EH (cell line): ENCODE measurements at places on chromosomes 4 and X.

GRCh38 chr4:169410839-169411770, 140.3 kb upstream of the SH3RF1 start:
- peak; percentile 93 for DNase-seq

- no peak for DNase-seq
Observed at GRCh38 chr4:140642674-140643437, 74.1 kb upstream of the UCP1 start.

DNA sequence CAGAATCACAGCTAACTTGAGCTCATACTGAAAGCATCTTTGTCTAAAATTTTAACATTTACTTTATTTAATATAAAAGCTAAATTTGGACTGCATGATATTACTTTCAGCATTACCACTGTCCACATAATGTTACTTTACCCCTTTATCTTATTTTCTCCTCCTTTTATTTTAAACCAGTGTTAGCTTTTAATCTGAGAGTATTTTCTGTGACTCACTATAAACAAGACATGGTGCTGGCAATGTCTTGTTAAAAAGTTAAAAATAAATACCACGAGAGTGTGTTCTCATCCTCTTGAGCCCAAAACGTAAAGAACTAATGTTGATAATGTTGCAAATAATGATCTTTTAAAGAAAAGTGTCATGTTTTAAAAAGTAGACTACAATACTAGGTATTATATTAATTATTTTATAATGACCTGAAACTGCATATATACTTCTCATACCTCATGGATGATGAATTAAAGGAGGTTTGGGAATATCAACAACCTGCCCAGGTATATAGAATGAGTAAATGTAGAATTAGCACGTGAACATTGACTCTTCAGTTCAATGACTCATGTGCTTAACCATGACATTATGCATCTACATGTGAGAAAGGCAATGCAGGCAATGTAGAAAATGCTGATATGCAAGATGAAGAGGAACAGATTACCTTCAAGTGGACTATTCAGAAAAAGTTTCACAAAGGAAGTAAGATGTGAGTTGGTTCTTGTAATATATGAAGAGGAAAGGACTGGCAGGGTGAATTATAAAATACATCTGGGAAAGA, 454.1 kb upstream of the ADGRL3 start:
- DNase-seq, result no peak

- no peak for DNase-seq
Observed at GRCh38 chr4:145453163-145453520, 28.5 kb upstream of the SMAD1 start.

GRCh38 chrX:1451251-1451660, 1.5 kb downstream of the ASMTL start:
- DNase-seq, result no peak

DNA sequence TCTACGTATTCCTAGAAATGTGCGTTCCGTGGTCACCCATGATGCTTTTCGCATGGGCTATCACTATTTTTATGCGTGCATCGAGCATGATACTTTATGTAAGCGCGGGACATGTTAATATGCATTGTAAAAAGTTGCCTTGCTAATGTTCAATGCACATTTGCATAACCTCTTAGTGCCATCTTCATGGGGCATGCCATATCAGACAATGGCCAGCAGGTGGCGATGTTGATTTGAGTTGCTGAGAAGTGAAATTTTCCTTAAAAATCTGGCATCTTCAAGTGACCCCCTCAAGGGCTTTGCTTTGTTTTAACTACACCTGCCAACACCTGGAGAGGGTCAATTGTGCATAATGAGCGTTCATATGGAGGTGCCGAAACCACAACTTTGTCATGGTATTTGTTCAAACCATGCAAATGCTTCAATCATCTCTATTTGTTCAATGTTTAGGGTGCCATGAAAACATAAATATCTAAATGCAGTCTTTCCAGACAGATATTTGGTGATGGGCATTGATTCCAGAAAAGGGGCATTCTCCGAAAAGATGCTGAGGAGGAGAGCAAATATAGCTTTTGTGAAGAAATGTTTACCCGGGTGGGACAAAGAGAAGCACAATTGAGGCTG, 833.9 kb upstream of the PRKX start:
- DNase-seq, result peak; percentile 24

DNA sequence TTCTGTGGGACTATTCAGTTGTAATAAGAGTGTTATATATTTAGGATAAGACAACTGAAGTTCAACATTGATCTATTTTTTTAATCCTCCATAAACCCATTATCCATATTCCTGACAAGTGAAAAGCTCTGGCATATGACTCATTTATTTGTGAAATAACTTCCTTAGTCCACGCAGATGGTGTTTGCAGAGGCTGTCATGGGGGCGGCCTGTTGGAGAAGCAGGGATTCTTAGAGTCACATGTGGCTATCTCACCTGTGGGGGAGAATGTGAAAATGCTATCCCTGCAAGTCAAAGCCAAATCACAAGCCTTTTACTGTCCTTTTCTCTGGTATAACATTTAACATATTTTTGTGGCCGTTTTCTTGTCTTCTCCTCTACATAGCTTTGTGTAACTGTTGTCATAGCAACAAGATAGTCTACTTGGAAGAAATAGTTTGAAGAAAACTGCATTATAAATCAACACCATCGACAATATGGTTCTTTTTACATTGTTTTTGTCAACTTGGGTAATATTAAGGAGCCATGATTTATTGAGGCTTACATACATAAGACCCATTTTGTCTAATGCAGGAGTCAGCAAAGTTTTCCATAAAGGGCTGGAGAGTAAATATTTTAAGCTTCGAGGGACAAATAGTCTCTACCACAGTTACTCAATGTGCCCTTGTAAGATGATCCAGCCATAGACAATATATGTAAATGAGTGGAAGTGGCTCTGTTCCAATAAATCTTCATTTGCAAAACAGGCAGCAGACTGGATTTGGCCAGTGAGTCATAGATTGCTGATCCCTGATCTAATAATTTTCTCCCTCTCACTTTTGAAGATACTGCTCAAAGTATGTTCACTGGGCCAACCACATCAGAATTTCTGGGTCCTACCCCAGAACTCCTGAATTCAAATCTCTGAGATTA, 395.0 kb downstream of the DTHD1 start:
- DNase-seq, result no peak

GRCh38 chr4:27005905-27006590, 145.4 kb downstream of the STIM2 start:
- no peak for DNase-seq

DNA sequence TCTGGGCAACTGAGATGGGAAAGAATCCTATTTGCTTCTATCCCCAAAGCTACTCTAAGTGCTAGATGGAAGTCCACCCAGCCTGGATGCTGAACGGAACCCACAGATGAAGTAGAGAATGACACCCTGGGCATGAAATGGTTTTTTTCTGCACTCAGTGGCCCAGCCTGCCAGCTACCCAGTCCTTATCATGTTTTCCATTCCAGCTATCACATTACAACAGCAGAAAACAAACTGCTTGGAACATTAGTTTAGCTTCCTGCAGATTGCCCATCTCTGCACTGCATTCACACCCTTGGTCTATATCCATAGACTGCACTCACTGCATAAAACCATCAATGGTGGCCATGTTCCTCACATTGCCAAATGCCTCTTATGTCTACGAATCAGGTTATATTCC, 79.1 kb downstream of the NYX start:
- DNase-seq, result no peak

GRCh38 chr4:176189891-176190795, 5.2 kb downstream of the SPATA4 start:
- DNase-seq, result peak; percentile 60

DNA sequence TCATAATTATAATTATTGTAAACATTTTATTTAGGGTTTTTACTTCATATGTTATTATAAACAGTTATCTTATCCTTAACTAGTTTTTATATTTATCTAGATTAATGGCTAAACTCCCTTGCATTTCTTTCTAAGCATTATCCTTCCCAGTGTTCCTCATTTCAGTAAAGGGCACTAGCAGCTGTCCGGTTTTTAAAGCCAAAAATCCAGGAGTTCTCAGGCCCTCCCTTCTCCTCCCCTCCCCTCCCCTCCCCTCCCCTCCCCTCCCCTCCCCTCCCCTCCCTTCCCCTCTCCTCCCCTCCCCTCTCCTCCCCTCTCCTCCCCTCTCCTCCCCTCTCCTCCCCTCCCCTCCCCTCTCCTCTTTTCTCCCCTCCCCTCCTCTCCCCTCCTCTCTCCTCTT, 58.9 kb downstream of the FBXO8 start:
- no peak for DNase-seq

DNA sequence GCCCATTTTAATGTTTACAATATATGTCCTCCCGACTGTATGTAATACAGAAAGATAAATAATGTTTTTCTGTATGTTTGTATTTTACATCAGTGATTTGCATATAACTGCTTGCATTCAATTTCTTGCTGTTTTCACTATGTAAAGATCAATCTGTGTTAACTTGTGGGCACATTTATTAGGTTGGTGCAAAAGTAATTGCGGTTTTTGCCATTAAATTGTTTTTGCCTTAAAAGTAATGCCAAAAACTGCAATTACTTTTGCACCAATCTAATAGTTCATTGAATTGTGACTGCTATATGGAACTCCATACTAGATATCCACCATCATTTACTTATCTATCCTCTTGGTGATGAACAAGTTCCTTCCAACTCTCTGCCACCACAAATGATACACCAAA, 73.9 kb upstream of the SRD5A3 start:
- no peak for DNase-seq

- peak; percentile 89 for DNase-seq
Observed at GRCh38 chr4:89469930-89470375, 162.4 kb upstream of the GPRIN3 start.

DNA sequence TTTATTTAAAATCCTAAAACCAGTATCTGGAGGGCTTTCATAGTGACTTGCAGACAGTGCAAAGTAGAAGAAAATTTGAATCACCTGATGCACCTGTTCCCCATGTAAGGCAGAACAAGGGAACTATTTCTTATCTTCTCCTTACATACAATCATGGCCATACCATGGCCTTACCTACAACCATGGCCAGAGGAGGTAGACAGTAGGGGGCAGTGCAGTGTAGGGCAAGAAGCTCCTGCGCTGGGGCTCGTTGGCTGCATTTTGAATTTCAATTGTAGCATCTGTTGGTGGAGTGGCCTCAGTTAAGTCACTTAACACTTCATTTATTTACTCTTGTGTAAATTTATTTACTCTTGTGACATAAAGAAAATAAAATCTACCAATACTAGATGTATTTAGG, 33.0 kb downstream of the GALNTL6 start:
- peak; percentile 66 for DNase-seq

GRCh38 chrX:107726816-107727534, 48.6 kb downstream of the TSC22D3 start:
- no peak for DNase-seq

- DNase-seq, result no peak
Observed at GRCh38 chrX:103423955-103424638, 47.8 kb downstream of the BEX3 start.

DNA sequence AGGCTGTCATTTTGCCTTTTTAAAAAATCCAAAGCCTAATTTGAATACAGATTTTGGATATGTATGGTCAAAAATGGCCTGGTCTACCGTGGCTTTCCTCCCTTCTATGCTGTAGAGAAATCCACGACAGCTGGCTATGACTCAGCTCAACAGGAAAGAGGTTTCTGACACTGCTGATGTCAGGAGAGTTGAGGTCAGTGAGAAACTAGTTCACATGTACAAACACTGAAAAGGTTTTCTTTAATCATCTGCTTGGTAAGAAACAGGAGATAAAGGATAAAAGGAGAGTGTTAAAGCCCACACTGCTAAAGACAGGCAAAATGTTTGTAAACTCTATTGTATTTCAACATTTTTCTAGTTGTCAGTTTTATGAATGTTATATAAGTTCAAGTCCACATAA, 113.9 kb downstream of the NYX start:
- DNase-seq, result peak; percentile 80

GRCh38 chrX:30674799-30675198, 21.6 kb downstream of the GK start:
- DNase-seq, result no peak

DNA sequence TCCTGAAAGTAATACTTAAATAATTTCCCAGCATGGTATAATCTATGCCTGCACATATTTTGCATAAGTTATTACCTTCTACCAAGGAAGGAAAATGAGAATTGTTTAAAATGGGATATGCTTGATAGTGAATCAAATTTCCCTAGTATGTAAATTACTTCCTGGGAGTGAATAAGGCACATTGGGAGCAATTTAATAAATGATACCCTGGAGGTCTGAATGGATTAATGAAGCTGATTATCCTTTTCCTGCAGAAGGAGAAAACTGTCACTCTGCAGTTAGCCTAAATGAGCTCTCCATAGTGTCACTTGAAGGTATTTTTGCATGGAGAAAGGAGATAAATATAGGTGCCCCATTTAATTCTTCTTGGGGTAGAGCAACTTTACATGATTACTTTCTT, 2212.0 kb downstream of the PCDH7 start:
- DNase-seq, result no peak

DNA sequence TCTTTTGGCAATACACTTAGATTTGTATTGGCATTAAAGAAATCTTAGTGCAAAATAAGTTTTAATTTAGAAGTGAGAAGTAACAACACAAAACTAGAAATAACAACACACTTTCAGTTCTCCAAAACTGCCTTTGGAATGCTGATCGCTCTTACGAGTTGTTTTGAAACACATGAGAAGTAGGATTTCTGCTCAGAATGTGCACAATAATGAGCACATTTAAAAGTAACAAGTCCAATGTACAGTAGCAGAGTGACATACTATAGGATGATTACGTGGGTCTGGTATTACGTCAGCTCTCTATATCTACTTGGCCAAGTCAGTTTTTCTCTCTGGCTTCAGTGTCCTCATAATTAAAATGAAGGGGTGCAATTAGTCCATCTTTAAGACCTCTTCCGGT, 164.8 kb downstream of the CHM start:
- no peak for DNase-seq

GRCh38 chr4:183333983-183334382, 11.8 kb upstream of the CLDN24 start:
- DNase-seq, result peak; percentile 47

GRCh38 chrX:110965409-110966090, 130.4 kb upstream of the PAK3 start:
- no peak for DNase-seq

- DNase-seq, result no peak
Observed at GRCh38 chr4:11412211-11412610, 16.5 kb downstream of the HS3ST1 start.

- DNase-seq, result no peak
Observed at GRCh38 chr4:2256156-2256731, 5.7 kb downstream of the MXD4 start.

DNA sequence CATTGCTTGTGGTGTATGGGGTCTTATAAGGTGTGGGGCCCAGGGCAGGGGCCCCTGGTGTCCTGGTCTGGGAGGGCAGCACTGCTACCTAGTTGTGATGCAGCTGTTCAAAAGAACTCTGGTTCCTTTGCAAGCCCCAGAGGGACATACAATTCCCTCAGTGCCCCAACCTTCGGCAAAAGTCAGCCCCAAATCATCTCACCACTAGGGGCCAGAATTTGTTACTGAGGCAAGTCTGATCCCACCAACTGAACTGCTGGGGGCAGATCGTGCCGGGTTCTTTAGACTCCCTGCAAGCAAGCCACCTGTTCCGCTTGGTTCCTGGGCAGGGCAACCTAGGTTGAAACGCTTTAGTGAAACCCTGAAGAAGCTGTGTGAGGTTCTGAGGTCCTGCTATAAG, 180.1 kb upstream of the S100G start:
- DNase-seq, result no peak

GRCh38 chr4:122249357-122249756, 97.2 kb downstream of the BLTP1 start:
- DNase-seq, result no peak
